ENCODE measurements at places on chromosomes 16 and 17.

GRCh38 chr17:45824901-45825492 is 19.7 kb upstream of the SPPL2C start:
- no peak for DNase-seq

DNA sequence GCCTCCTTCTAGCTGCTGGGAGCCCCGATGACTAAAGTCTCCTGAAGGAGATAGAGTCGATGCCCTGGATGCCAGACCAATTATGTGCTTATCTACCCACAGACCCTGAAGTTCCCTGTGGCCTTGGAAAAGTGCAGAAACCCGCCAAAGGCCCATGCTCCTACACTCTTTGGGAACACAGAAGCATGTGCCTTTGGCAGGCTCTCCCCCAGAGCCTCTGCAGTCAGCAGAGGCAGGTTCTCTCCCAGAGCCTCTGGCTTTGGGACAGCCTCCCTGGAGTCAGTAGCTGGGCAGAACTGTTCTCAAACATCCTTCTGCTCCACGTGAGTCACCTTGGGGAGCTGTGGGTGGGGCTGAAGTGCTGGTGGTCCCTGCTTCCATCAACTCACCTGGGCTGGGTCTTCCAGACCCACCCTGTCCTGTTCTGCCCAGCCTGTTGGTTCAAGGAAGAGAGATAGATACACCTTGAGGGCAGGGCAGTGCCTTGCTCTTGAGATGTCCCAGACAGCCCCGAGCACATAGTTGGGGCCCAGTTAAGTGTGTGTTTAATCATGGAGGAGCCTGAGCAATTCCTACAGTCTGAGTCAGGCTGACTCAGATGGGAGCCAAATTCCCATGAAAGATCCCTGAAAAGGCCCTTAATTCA is 3.2 kb upstream of the CDK5RAP3 start:
- DNase-seq: no peak

- DNase-seq: no peak
These were observed 49.1 kb downstream of the ACTG1 start for GRCh38 chr17:81463506-81463905.

DNA sequence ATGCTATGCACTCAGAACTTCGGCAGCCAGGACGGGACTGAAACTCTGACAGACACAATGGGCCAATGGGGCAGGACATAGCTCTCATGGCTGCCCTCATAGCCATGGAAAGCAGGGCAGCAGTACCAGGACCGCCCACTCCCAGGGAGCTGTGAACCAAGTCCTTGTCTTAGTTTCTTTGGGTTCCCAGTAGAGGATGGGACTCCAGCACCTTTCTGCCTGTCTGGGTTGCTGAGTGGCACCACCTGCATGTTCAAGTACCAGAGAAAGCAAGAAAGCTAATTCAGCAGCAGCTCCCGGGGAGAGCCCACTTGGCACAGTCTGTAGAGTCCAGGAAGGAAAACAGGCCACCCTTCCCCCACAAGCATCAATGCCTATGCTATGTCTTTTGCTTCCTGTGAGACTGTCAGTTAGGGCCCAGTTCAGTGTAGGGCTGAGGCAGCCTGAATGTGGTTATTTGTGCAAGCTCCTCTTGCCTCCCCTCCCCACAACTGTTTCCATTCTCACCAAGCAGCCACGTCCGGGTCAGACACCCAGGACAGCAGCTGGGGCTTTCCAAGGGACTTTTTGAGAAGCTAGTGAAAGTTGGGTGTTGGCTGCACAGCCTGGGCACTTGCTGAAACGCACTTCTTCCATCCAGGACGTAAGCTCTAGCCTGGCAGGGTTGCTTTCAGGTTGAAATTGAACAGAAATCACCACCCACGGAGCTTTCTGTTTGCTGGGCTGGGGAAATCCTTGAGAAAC is 7.8 kb downstream of the SUPT4H1 start:
- peak; percentile 76 for DNase-seq
